ENCODE measurements at places on chromosomes 3 and 15.
A peak's percentile ranks its signal among the peaks of the same experiment; 100 is the strongest.

GRCh38 chr3:48439820-48440589 lies at the start of the genes CCDC51 and TMA7:
TSS of gene CCDC51 (minus strand) at chr3:48440119. CDS start at chr3:48435128, 4,991 bp downstream.
TSS of gene TMA7 (plus strand) at chr3:48440257. CDS start at chr3:48440297, 40 bp downstream.
- peak; percentile 99 for DNase-seq

- DNase-seq = no peak
Observed at GRCh38 chr3:13010780-13011572, 62.3 kb downstream of the IQSEC1 start.

DNA sequence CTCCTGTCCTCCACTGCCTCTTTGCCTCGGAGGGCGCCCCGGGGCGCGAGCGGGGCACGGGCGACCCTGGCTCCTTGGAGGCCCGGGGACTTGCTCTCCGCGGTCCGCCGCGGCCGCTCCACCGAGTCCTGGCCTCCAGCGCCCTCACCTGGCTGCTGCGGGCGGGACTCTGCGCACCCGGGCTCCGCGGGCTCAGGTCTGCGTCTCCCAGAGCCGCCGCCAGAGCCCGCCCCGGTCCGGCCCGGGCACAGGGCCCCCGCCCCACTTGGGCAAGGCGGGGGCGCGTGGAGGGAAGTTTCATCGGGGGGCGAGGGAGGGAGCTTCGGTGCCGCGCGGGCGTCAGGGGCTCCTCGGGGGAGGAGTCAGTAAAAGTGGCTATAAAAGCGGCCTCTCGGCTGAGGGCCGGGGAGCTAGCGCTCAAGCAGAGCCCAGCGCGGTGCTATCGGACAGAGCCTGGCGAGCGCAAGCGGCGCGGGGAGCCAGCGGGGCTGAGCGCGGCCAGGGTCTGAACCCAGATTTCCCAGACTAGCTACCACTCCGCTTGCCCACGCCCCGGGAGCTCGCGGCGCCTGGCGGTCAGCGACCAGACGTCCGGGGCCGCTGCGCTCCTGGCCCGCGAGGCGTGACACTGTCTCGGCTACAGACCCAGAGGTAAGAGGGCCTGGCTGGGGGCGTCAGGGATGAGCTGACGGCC lies at the start of gene CEMIP:
Gene CEMIP (plus strand): TSS at position 407 of the 694 bp plus-strand sequence. CDS start 94,510 bp downstream, outside the sequence.
- DNase-seq = no peak

DNA sequence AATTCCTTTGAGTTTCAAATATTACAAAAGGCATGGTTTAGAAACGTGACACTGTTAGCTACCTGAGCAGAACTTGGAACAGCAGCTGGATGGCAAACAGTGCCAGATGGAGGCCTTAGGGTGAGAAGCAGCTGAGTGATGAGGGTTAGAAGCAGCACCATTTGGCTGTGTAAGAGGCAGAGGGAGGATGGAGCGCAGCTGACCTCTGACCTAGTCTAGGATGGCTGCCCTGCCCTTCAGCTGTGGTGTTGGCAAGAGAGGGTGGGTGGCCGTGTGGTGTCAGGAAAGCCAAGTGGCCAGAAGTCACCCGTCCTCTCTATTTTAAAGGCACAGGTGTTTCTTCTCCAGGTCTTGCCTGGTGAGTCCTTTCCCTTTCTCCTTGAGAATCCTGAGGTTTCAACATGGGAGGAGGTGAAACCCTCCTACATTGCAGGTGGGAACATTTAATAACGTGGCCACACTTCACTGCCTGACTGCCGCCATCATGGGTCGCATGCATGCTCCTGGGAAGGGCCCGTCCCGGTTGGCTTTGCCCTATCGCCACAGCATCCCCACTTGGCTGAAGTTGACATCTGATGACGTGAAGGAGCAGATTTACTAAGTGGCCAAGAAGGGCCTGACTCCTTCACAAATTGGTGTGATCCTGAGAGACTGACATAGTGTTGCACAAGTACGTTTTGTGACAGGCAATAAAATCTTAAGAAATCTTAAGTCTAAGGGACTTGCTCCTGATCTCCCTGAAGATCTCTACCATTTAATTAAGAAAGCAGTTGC lies 17.6 kb downstream of the BCL2L10 start:
- DNase-seq = no peak

DNA sequence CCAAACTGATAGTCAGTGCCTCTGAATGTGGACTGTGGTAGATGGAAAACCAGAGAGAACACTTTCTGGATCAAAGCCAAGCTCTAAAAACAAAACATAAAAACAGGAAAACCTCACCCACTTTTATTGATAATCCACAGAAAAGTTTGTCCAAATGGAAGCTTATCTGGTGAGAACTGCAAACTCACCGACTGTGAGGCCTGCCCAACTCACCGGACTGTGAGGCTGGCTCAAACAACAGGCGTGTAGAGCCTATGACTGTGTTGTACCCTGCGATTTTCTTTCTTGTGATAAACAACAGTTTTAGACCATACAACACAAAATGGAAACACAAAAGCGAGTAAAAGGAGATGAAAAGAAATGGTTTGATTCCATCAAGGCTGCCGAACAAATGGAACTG lies 7.2 kb downstream of the PRR23C start:
- DNase-seq = no peak

- DNase-seq = no peak
Observed at GRCh38 chr3:30350901-30351300, 255.5 kb upstream of the TGFBR2 start.

- no peak for DNase-seq
Observed at GRCh38 chr15:35054380-35054779, 30.7 kb downstream of the NANOGP8 start.

DNA sequence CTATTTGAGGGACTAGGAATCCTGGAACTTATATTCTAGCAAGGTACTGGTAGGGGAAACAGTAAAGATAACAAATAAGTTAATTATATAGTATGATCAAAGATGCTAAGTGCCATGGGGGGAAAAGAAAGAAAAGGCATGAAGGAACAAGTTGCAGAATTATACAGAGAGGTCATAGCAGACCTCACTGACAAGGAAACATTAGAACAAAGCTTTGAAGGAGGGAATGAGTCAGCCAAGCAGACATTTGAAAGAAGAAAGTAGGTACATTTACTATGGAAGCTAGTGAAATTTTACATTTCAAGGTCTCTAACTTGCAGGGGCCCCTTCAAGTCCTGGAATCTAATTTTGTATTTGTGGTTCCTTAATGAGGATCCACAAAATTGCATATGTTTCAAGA lies 57.2 kb upstream of the TIPARP start:
- no peak for DNase-seq

All from coronary artery (tissue), 2 donors.